ENCODE measurements at places on chromosomes 11 and 22. TPM values are rescaled to one million over a fixed set of nuclear protein-coding genes. Genes with fewer than 3 reads are reported as not detected.
A peak's percentile ranks its signal among the peaks of the same experiment; 100 is the strongest.

- H3K4me1 ChIP-seq: no peaks in the 10 kb centered on the region
- H3K27ac ChIP-seq: no peak overlapping the region
- H3K27me3 ChIP-seq: no peaks in the 10 kb centered on the region
- DNase-seq: no peak
- no peak overlapping the region for H3K4me3 ChIP-seq
- H3K36me3 ChIP-seq: no peaks in the 10 kb centered on the region
Measured at GRCh38 chr11:61861634-61862033, 29.7 kb downstream of the FADS3 start.

- H3K36me3 ChIP-seq: no peaks in the 10 kb centered on the region
- H3K4me1 ChIP-seq: no peaks in the 10 kb centered on the region
- H3K27me3 ChIP-seq: no peaks in the 10 kb centered on the region
- no peak for DNase-seq
- no peak overlapping the region for H3K4me3 ChIP-seq
Measured at GRCh38 chr11:64729851-64730382, 6.9 kb upstream of the NRXN2 start.

- no peak for DNase-seq
- no peak overlapping the region for H3K4me3 ChIP-seq
- H3K27ac ChIP-seq: no peak overlapping the region
Measured at GRCh38 chr11:120259988-120260565, 20.1 kb downstream of the POU2F3 start.

DNA sequence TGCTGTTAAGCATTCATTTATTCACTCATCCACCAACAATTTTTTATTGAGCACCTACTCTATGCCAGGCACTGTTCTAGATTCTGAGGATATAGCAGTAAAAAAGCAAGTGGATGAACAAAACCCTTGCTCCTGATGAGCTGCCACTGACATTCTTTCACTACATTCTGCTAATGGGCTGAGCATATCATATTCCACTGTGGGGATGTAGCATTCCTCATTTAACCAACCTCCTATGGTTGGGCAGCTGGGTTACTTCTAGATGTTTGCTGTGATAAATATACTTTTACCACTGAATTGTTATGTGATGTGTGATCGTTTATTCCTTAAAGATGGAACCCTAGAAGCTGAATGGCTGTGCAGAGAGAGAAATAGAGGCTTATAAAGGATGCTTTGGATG is 176.9 kb downstream of the MN1 start:
- no peak for DNase-seq
- H3K27ac ChIP-seq: no peak overlapping the region
- no peaks in the 10 kb centered on the region for H3K4me1 ChIP-seq
- H3K36me3 ChIP-seq: no peaks in the 10 kb centered on the region

Gene C11orf97
- 0.41 TPM for total RNA-seq

DNA sequence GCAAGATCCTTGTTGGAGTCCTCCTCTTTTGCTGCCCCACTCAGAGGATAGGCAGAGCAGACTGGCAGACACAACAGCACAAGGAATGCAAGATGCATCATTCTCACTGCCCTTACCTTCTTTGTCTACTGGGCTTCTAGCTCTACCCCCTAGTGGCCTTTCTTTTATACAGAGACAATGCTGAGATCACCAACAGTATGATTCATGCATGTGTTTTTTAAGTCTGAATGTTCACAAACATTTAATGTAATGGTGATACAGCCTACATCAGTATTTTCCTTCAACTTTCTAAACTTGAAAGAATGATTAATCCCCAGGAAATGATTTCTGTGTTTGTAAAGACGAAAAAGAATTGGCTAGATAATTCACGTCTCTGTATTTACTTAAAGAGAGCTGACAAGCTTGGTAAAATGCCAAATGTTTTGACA is at the start of gene MMP10:
TSS of gene MMP10 (minus strand) at position 138 of the 428 bp plus-strand sequence. CDS start at position 101, 37 bp downstream.
- no peaks in the 10 kb centered on the region for H3K36me3 ChIP-seq
- no peaks in the 10 kb centered on the region for H3K4me1 ChIP-seq
- no peaks in the 10 kb centered on the region for H3K27me3 ChIP-seq
- no peak for DNase-seq

- H3K4me1 ChIP-seq: no peaks in the 10 kb centered on the region
- DNase-seq: no peak
- H3K4me3 ChIP-seq: no peak overlapping the region
- H3K36me3 ChIP-seq: no peaks in the 10 kb centered on the region
Measured at GRCh38 chr11:71185411-71185810, 67.0 kb downstream of the SHANK2 start.

GRCh38 chr11:76627606-76628005 is 42.9 kb downstream of the LRRC32 start:
- DNase-seq: peak; percentile 2
- H3K36me3 ChIP-seq: no peaks in the 10 kb centered on the region
- no peak overlapping the region for H3K4me3 ChIP-seq
- no peaks in the 10 kb centered on the region for H3K27me3 ChIP-seq

Gene NPAS4
- not detected for total RNA-seq

Gene SPON1
- 19.7 TPM for total RNA-seq

DNA sequence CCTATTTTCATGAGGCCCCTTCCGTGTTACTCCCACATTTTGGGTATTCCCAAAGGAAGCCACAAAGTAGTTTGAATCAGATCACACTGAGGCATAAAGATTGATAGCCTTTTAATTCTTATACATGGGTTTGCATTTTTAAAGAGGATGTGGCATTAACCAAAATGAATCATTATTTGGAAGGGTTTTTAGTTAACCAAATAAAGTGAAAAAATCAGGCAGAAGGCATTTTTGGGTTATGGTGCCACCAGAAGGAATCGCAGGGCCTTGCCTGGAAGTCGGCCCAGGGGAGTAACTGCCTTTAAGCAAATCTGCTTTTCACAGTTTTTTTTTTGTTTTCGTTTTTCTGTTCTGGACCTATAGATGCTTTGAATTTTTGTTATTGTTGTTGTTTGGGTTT is 55.4 kb downstream of the HSD17B12 start:
- DNase-seq: no peak
- H3K36me3 ChIP-seq: no peaks in the 10 kb centered on the region
- peaks cover 5% of the 10 kb centered on the region for H3K4me1 ChIP-seq
- no peak overlapping the region for H3K4me3 ChIP-seq
- H3K27ac ChIP-seq: no peak overlapping the region
- no peaks in the 10 kb centered on the region for H3K27me3 ChIP-seq

GRCh38 chr11:129289350-129290040 is 86.2 kb upstream of the BARX2 start:
- no peak for DNase-seq
- H3K36me3 ChIP-seq: no peaks in the 10 kb centered on the region
- no peak overlapping the region for H3K4me3 ChIP-seq

DNA sequence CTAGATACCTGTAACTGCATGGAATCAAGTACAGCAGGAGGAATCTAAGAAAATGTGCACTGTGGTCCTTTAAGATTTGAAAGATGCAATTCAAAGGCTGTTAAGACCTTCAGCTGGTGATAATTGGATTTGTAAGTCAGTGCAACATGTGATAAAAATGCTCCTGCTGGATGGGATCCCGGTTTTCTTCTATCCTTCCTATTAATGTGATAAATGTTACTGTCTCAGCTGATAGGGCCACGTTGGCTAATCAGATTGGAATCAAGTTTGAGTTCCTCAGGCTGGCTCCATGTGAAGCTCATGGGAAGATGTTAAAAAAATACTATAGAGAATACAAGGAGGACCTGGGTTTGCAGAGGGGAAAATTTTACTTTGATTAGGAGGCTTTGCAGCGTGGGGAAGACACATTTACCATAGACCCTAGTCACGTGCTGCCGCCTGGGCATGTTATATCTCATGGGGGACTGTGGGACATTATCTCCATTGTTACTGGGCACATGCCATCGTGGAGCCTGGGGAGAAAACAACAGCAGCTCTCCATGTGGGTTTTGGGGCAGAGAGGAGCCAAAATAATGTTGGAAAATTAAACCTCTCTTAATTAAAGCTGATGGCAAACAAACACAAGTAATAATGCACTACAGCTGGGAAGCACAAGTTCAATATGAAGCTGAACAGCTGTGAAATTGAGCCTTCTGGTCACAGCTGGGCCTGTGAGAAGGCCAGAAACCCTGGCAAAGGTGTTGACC is 652.5 kb downstream of the NTM start:
- no peaks in the 10 kb centered on the region for H3K27me3 ChIP-seq
- no peak overlapping the region for H3K4me3 ChIP-seq
- H3K36me3 ChIP-seq: no peaks in the 10 kb centered on the region
- no peaks in the 10 kb centered on the region for H3K4me1 ChIP-seq
- no peak overlapping the region for H3K27ac ChIP-seq

GRCh38 chr11:117204283-117205080 is 5.3 kb downstream of the TAGLN start:
- H3K36me3 ChIP-seq: no peaks in the 10 kb centered on the region
- H3K4me1 ChIP-seq: peaks cover 36% of the 10 kb centered on the region
- peak overlapping the region; percentile 86 for H3K27ac ChIP-seq
- peak overlapping the region; percentile 24 for H3K4me3 ChIP-seq
- no peaks in the 10 kb centered on the region for H3K27me3 ChIP-seq

Gene EXPH5
- 1.1 TPM for total RNA-seq

- peak; percentile 24 for DNase-seq
- H3K27me3 ChIP-seq: no peaks in the 10 kb centered on the region
- no peak overlapping the region for H3K4me3 ChIP-seq
- H3K36me3 ChIP-seq: no peaks in the 10 kb centered on the region
- H3K27ac ChIP-seq: no peak overlapping the region
Measured at GRCh38 chr11:62391642-62392425, 27.0 kb upstream of the SCGB1A1 start.

Gene SLC22A6
- not detected for total RNA-seq

DNA sequence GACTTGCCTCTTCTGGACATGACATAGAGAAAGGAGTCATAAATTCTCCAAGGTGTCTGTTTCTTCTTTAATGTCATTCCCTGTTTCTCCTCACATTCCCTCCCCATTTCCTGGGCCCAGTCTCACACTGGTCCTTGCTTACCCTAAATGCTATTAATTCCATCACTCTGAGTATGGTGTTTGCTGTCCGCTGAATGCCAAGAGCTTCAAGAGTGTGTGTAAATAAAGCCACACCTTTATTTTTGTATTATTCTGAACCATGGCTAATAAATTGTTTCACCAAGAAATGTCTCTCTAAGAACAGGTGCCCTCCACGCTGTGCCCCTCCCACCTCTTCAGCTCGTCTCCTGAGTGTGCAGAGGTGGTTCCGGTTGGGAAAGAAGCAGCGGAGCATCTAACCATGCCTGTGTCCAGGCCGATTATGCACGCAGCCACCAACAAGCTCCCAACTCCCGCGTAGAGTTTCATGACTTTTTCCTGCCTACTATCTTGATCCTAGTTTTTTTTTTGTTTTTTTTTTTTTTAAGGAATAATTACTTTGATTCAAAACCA is 8.6 kb downstream of the TMEM121B start:
- no peaks in the 10 kb centered on the region for H3K4me1 ChIP-seq
- no peaks in the 10 kb centered on the region for H3K27me3 ChIP-seq
- no peak overlapping the region for H3K27ac ChIP-seq
- H3K4me3 ChIP-seq: no peak overlapping the region
- no peak for DNase-seq

- no peak overlapping the region for H3K4me3 ChIP-seq
- H3K4me1 ChIP-seq: no peaks in the 10 kb centered on the region
- H3K27me3 ChIP-seq: no peaks in the 10 kb centered on the region
- no peak overlapping the region for H3K27ac ChIP-seq
- no peaks in the 10 kb centered on the region for H3K36me3 ChIP-seq
Measured at GRCh38 chr11:18650859-18651557, 16.9 kb upstream of the SPTY2D1 start.

Gene MS4A4A
- total RNA-seq: 6.2 TPM

- peak within 1 kb of the TSS; percentile 95 for H3K27ac ChIP-seq
- peak within 1 kb of the TSS; percentile 93 for H3K4me3 ChIP-seq
- peak; percentile 76 for DNase-seq
- no peaks in the 10 kb centered on the region for H3K27me3 ChIP-seq
- H3K4me1 ChIP-seq: peaks cover 2% of the 10 kb centered on the region
- H3K36me3 ChIP-seq: no peaks in the 10 kb centered on the region
Measured at GRCh38 chr11:13277768-13278608, at the start of gene BMAL1. BMAL1 (plus strand) TSS chr11:13277790; CDS start chr11:13354309, 76,519 bp downstream.

Gene TESMIN
- total RNA-seq: 1.7 TPM

GRCh38 chr11:16347928-16348685 is 8.2 kb downstream of the SOX6 start:
- H3K27ac ChIP-seq: no peak overlapping the region
- H3K27me3 ChIP-seq: no peaks in the 10 kb centered on the region
- no peak overlapping the region for H3K4me3 ChIP-seq
- H3K4me1 ChIP-seq: no peaks in the 10 kb centered on the region
- DNase-seq: no peak
- no peaks in the 10 kb centered on the region for H3K36me3 ChIP-seq

Gene ZNF214
- total RNA-seq: 6.5 TPM

- no peak overlapping the region for H3K27ac ChIP-seq
- no peaks in the 10 kb centered on the region for H3K36me3 ChIP-seq
- H3K4me3 ChIP-seq: no peak overlapping the region
- H3K4me1 ChIP-seq: no peaks in the 10 kb centered on the region
- DNase-seq: no peak
Measured at GRCh38 chr11:134751766-134752165, 339.7 kb upstream of the B3GAT1 start.

Gene SCN4B
- total RNA-seq: 0.25 TPM

DNA sequence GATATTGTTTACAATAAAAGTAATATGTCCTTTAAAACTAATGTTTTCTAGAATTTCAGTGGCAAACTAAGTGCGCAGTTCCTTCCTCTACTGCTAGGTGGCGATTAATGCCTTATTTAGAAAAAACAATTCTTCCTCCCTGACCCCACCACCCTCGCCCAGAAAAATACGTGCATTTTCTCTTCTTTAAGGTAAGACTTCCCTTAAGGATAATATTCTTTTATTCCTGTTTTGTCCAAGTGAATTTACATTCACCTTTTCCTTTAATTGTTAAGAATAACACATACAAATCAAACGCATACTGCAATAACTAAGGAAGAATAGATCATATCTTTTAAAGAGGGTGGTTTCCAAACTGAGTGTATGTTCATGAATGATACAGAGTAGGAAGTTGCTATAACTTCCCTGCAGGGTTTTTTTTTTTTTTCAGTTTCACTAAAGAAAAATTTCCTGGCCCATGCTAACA is 17.0 kb upstream of the PSMA1 start:
- H3K4me3 ChIP-seq: no peak overlapping the region
- H3K27me3 ChIP-seq: no peaks in the 10 kb centered on the region
- no peak overlapping the region for H3K27ac ChIP-seq
- no peaks in the 10 kb centered on the region for H3K36me3 ChIP-seq

- no peak for DNase-seq
- no peaks in the 10 kb centered on the region for H3K4me1 ChIP-seq
- H3K27ac ChIP-seq: no peak overlapping the region
- H3K36me3 ChIP-seq: no peaks in the 10 kb centered on the region
- no peaks in the 10 kb centered on the region for H3K27me3 ChIP-seq
Measured at GRCh38 chr11:132848336-132848735, 684.0 kb downstream of the OPCML start.

Gene BTBD18
- total RNA-seq: not detected

Gene SCGB2A2
- not detected for total RNA-seq

GRCh38 chr11:6321961-6322362 is 1.7 kb upstream of the CAVIN3 start:
- H3K4me3 ChIP-seq: no peak overlapping the region
- peak overlapping the region; percentile 98 for H3K27ac ChIP-seq
- DNase-seq: no peak
- no peaks in the 10 kb centered on the region for H3K36me3 ChIP-seq
